ENCODE measurements at places on chromosomes 16 and 17.

DNA sequence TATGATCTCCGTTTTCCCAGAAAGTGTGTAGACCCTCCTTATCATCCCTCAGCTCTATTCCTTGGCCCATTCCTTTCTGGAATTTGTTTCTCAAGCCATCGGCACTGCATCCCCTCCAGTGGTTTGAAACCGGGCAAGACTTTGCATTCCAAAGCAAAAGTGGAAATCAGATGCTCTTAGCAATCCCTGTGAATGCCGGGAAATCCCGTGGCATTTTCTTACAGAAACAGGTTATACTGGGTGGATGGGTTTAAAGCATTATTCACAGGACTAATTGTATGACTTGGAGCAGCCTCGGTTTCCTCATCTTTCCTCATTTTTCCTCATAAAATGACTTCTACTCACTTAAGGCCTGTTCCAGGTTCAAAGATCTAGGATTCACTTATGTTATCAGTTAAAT lies 52.0 kb downstream of the MAP2K6 start:
- no peak for DNase-seq

GRCh38 chr16:84406006-84406963 lies 37.9 kb downstream of the ATP2C2 start:
- DNase-seq, result no peak

DNA sequence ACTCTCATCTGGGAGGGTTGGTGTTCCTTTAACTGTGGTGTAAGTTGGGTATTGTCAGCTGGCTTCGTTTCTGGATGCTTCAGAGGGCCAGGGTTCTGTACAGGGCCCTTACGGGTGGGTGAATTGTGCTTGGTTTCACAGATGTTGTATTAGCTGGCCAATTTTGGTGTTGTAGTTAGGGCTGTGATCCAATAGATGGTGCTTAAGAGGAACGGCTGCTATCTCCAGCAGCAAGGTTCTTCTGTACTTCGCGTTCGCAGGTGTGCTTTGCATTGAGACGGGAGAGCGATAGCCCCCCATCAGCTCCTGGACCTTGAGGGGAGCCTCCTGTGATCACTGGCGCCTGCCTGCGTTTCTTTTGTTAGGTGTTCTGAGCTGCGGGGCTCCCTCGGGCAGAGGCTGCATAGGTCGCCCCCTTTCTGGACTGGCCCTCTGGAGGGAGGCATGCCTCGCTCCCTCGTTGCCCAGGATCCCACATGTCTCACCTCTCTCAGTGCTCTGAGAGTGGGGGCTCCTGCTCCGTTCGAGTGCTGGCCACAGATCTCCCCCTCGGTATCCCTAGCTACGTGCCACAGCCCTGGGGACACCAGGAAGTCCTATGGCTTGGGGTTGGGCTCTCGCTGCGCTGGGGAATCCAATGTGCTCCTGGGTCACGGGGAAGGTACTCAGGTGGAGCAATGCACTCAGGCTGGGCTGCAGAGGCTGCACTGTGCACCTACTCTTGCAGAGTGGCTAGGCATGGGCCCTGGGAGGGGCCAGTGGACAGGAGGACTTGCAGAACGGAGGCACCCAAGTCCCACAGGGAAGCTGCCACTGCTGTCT lies 837 bp upstream of the PRDM7 start:
- DNase-seq, result no peak

GRCh38 chr16:27547851-27548250 lies 1.9 kb downstream of the GTF3C1 start:
- DNase-seq, result no peak

DNA sequence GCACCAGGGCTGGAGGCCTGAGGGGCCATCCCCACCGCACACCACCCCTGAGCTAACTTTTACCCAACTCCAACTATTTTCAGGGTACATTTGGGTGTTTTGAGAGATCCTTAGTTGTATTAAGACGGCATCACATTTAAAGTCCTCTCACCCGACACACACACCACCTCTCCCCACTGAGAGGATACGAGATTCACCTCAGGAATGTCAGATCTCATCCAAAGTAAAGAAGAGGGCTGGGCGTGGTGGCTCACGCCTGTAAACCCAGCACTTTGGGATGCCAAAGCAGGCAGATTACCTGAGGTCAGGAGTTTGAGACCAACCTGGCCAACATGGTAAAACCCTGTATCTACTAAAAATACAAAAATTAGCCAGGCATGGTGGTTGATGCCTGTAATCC lies 88.4 kb downstream of the RBFOX3 start:
- no peak for DNase-seq

DNA sequence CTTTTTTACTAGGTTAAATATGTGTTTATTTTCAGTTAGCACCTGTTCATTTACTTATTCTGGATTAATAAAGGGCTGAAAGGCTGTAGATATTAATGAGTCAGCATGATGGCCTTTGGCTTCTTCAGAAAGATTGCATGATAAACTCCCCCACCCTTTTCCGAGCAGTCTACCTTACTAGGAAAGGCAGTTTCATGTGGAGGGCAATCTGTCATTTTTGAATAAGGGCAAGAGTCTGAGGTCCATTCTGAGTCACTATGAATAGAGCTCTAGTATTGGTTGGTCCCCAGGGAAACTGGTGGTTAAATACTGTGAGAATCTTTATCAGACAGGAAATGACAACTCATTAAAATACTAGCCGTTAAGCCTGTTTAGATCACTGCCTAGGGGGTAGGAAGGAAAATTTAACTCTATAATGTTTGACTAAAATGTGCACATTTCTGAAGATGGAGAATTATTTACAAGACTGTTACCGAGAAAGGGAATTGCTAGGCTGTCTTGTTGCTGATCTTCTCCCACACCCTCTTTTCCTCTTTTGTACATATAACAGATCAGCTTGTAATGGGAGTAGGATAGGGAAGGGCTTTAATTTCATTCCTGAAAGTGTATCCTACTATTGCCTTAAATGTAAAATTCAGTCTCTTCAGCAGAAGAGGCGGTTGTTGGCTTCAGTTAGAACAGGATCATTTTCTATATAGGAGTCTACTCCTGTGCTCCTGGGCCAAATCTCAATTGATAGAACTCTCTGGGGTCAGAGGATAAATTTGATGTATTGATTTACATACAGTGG lies 63.3 kb downstream of the TUBD1 start:
- no peak for DNase-seq

GRCh38 chr17:40846515-40847144 lies 20.4 kb downstream of the KRT12 start:
- no peak for DNase-seq

GRCh38 chr17:28369684-28370034 lies 448 bp downstream of the VTN start:
- DNase-seq, result no peak

- DNase-seq, result no peak
Observed at GRCh38 chr17:76408037-76408849, 23.8 kb downstream of the SPHK1 start.

GRCh38 chr16:75402821-75403475 lies 30.4 kb downstream of the CFDP1 start:
- no peak for DNase-seq

- no peak for DNase-seq
Observed at GRCh38 chr16:66265556-66266141, 100.8 kb upstream of the CDH5 start.

- no peak for DNase-seq
Observed at GRCh38 chr17:10727192-10727591, 2.6 kb downstream of the TMEM220 start.

DNA sequence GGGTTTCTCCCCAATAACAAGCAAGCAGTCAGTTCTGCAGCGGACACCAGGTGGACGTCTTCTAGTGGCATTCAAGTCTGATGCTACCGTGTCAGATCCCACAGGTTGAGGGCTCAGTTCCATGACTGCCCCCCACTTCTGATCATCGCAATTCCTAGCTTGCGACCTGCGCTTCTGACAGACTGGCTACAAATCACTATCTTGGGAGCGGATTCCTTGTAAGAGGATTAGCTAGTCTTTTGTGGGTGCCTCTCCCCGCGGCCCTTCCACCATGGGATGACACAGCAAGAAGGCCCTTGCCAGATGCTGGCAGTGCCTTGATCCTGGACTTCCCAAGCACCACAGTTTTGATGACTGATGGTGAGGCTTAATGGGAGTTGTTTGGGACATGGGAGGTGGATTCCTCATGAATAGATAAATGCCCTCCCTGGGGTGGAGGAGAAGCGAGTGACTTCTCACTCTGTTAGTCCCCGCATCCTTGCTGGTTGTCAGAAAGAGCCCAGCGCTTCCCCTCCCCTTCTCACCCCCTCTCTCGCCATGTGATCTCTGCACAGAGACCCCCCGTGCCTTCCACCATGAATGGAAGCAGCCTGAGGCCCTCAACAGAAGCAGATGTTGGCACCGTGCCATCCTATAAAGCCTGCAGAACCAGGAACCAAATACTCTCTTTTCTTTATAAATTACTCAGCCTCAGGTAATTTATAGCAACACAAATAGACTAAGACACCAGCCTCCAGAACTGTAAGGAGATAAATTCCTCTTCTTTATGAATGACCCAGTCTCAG lies 19.1 kb downstream of the CDIP1 start:
- no peak for DNase-seq

GRCh38 chr16:1614456-1615102 lies 2.4 kb downstream of the CRAMP1 start:
- peak; percentile 43 for DNase-seq

DNA sequence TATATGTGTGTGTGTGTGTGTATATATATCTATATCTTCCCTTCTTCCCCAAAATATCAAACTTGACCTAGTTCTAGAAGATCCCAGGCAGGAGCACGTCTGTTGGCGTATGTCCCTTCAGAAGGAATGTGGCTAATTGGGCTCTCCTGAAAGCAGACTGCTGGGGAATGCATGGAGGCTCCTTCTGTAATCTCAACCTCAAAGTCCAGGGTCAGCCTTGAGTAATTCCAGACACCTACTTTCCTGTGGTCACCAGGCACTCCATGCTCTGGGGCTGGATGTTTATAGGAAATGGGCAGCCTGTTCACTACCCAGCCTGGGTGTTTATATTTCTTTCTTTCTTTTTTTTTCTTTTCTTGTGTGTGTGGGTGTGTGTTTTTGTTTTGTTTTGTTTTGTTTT lies 13.4 kb downstream of the BCO1 start:
- no peak for DNase-seq

DNA sequence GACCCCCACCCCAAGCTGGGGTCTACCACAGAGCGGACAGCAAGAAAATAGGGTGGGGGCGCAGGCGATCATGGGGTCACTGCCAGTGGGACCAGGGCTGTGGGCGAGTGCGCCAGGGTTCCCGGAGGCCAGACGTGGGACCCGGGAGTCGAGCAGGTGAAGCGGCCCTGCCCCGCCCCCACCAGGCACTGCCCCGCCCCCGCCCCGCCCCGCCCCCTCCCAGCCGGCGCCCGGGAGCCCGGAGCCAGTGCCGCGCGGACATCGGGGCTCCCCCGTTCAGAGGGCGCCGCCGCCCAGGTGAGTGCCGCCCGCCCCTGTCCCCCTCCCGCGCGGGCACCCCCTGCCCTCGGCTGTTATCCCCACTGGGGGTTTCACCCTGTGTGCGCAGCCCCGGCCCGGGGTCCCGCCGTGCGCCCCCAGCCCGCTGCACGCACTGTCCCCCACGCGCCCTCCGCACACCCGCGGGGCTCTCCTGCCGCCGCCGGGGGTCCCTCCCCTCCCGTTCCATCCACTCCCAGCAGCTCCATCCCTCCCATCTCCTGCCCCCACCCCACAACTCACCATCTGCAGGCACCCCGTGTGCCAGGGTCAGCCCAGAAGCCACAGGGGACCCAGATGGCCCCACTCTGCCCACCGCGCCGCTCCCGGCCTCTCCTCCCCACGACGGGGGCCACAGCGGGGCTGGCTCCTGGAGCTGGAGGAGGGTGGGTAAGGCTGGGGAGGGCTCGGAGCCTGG lies at the start of gene SSTR5:
Gene SSTR5, plus strand, starts transcription at position 222 of the 736 bp plus-strand sequence. CDS start 6,122 bp downstream, outside the sequence.
- DNase-seq, result no peak

DNA sequence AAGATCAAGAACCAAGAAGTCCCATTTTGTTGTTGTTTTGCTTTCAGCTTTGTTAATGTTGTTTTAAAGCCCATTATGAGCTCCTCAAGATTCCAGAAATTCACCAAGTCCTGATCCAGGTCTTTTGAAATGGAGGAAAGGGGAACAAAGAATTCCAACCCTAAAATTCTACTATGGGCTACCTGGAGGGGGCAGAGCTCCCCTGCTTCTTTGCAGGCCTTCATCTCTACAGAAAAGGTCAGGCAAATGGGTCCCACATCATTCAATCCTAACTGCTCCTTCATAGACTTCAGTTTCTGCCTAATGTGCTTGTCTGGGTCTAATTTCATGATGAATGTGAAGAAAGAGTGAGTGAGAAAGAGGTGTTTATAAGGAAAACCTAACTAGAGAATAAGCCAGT lies 375.5 kb downstream of the TOX3 start:
- DNase-seq, result no peak

DNA sequence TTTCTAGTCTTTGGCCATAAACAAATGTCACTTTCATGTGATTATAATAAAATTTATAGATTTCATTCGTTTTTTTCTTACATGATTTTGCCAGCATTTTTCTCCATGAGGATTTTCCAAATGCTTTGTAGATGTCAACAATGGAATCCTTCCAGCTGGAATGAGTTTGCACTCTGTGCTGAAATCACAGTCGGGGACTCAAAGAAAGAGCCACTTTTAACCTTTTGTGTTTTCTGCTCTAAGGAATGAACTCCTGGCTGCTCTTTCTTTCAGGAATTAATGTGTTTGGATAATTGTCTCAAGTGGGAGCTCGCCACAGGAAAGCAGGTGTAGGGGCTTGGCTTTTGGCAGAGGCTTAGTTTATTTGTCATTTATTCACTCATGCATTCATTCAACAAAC lies 372.3 kb upstream of the SALL1 start:
- DNase-seq, result no peak

GRCh38 chr17:42568341-42569111 lies 1.6 kb downstream of the MLX start:
- DNase-seq, result no peak

DNA sequence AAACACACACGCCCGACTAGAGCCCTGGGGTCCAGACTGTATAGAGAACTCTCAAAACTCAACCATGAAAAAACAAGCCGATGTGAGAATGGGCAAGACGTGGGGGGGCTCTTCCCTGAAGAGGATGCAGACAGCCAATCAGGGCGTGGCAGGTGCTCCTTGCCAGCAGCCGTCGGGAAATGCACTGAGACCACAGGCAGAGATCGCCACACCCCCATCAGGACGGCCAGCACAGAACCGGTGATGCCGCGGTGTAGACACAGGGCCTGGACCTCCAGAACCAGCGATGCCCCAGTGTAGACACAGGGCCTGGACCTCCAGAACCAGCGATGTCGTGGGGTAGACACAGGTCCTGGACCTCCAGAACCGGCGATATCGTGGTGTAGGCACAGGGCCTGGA lies 169.2 kb downstream of the LAT start:
- no peak for DNase-seq

- peak; percentile 16 for DNase-seq
Observed at GRCh38 chr17:78114831-78115723, 13.5 kb downstream of the TMC6 start.

- DNase-seq, result no peak
Observed at GRCh38 chr16:5837007-5837670, 739.5 kb upstream of the EEF2KMT start.

GRCh38 chr16:63947022-63947421 lies 1174.8 kb downstream of the CDH11 start:
- DNase-seq, result no peak

Data from femur (tissue), 1 donor.